Right forelimb (tissue), 1 donor: ENCODE measurements at places on chromosomes 11 and 22.

- no peak for DNase-seq
Observed at GRCh38 chr11:116460156-116460920, 312.4 kb downstream of the BUD13 start.

DNA sequence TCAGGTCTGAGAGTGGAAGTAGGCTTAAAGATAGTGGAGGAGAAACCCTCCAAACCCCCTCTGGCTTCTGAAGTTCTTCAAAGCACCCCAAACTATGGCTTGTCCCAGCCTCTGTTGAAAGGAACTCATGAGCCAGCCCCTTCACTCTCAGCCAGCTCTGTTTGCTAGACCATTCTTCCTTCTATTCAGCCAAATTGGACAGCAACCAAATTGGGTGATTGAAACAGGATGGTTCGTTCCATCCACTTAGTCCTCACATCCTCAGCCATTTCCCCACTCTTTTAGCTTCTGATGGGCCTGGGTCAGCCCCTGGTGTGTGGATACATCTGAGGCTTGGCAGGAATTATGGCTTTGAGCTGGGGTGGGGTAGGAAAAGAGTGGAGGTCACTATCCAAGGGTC lies 4.5 kb downstream of the HTR3A start:
- no peak for DNase-seq

DNA sequence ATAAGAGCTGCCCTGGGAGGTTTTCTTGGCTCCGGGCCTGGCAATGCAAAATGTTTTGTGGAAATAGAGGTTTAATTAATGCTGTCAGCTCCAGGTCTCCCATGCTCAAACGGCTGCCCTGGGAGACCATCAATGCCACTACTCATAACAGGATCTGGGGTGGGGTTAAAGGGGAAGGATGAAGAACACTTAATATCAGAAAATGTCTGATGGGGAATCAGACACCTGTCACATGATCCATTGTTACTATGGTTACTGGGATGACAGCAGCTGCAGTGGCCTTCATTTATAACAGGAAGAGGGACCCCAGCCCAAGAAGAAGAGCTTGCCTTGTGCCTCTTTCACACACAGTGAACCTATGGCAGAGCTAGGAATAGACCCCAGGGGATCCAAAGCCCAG lies 2.2 kb upstream of the SYT13 start:
- DNase-seq: no peak

DNA sequence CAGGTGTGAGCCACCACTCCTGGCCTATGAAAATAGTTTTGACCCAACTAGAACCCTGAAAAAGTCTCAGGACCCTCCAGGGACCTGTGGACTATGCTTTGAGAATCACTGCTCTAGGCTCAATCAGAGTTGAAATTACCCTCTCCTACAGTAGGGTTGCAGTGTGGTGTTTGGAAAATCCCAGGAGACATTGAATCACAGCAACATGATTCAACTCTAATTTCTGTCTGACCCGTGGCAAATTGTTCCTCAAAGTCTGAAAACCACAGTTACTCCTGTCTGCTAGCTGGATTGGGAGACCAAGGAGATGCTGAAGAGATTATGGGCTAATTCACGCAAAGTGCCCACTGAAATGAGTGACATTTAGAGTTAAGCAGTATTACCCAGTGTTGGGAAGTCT lies 5.4 kb upstream of the MTMR3 start:
- DNase-seq: no peak

GRCh38 chr11:34798985-34799384 lies 117.2 kb downstream of the APIP start:
- DNase-seq: no peak

GRCh38 chr11:9735236-9735635 lies 71.4 kb downstream of the SWAP70 start:
- DNase-seq: no peak
